ENCODE measurements at places on chromosomes 5 and 9.

DNA sequence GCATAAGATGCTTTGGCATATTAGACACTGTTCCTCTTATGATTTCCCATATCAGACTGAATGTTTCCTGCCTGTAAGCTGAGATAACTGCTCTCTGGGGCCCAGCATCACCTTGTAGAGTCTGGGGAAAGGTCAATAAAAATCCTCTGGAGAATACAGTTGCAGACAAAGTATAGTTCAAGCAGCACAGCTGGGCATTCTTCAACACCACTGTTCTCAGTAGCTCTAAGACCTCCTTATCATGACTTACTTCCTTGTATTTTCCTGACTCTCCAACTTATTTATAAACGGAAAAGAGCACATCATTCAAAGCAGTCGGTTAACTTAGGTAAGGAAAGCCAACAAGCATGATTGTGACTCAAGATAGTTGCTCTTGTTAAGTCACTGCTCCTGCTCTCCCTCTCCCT, 208.7 kb upstream of the RASEF start:
- no peak for DNase-seq

DNA sequence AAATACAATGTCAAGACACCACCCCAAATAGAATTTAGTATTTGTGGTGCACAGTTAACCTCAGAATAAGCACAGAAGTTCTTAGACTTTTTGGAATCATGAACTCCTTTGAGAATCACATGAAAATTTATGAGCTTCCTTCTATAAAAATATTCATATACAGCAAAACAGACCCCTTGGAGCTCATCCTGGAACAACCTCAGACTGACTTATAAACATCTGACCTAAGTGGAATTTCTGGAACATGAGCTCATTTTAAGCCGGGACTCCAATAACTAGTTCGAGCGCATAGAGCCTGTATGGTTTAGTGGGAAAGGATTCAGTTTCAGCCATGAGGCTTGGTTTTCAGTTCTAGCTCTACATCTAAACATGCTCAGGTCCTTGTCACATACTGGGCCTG, 192.3 kb downstream of the DEPDC1B start:
- no peak for DNase-seq

- no peak for DNase-seq
Measured at GRCh38 chr5:77778881-77779438, 2.8 kb upstream of the TBCA start.

GRCh38 chr9:36748322-36748899, 175.7 kb downstream of the MELK start:
- peak; percentile 36 for DNase-seq

DNA sequence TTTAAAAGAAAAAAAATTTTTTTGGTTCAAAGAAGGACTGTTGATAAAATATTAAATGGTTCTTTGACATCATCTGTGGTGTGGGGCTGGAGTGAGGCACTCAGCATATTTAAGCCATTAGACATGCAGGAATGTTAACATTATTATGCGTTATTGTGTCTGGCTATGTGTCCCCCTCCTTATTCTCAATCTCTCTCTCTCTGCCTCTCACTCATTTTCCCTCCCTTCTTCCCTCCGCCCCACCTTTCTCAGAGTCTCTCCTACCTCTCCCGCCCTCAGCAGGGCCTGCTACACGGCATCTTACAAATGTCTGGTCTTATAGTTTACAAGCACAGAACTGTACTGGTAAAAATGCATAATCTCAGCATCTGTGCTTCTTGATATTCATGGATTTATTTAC, 287.8 kb upstream of the TMEM161B start:
- DNase-seq, result no peak

DNA sequence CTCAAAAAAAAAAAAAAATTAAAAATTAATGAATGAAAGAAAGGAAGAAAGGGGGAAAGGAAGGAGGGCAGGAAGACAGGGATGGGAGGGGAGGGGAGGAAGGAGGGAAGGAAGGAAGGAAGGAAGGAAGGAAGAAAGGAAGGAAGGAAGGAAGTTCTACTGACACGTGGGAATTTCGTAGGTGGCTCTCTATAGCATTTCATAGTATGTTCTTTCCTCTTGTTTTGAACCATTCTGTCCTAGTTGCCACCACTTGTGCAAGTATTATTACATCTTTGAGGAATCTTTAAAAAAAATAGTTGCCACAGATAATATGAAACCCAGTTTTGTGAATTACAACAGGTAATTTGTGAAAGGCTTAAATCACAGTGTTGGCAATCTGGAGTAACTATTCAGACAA, 253.8 kb downstream of the BNC2 start:
- DNase-seq, result no peak

GRCh38 chr5:113474100-113474728, 14.0 kb downstream of the MCC start:
- DNase-seq, result no peak

DNA sequence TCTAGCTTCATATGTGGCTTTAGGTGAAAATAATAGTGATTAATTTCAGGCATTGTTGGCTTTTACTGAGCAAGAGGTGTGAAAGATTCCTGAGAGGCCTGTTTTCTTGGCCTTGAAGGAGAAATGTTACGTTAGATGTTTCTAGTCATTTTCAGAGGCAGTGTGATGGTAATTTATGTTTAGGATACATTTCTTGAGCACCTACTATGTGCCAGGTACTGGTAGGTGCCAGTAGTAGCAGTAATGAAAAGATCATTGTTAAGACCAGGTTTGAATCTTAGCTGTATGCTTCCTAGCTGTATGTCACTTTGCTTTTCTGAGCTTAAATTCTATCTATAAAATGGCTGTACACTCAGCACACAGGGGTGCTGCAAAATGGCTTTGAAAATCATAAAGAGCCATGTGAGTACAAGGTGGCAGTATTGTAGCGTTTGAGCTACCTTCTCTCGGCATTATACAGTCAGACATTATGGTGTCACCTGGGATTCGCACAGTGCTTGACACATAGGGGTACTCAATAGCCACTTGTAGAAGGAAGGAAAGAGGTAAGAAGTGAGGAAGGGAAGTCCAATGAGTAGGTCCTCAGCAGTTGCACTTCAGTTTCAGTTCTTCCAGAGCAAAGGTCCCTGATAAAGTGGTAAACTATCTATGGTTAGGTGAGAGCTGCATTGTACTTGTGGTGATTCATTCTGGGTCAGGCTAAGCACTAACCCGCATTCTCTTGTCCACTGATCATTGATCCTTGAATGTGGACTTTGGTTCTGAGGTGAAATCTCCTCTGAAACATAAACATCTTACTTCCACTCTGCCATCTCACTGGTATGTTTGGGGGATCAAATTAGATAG, 166.5 kb upstream of the NR3C1 start:
- DNase-seq, result no peak

DNA sequence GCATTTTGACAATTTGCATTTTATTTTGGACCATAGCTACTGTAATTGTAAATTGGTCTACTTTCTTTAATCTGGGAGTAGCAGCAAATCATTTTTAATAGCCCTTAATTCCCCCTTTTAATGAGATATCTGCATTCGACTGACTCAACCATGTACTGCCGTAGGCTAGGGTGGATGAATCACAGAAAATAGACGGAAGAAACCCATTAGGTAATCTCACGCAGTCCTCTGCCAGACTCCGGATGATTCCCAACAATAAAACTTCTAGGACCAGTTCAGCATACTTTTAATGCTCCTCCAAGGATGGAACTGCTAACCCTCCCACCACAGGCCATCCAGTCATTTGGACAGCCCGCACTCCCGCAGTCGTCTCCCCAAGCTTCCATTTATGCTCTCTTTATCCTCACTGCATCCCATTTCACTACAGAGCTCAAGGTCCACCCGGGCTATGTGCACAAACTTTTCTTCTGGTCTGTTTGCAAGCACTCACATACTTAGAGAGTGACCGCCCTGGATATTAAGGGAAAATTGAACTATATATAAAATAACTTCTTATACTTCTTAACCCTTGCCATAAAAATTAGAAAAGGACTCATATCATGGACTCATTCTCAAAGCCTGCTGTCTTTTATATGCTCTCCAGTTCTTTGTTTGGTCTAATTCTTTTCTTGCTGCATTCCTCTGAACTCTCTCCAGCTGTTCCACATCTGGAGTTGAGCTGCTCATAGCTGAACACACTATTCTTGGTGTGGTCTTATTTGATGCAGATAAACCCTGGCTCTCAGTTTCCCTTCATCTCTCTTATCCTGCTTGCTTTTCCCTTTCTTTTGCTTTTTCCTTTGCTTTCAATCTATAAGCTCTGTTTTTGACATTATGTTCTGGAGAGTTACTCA, 326.6 kb downstream of the ARL15 start:
- DNase-seq, result no peak

DNA sequence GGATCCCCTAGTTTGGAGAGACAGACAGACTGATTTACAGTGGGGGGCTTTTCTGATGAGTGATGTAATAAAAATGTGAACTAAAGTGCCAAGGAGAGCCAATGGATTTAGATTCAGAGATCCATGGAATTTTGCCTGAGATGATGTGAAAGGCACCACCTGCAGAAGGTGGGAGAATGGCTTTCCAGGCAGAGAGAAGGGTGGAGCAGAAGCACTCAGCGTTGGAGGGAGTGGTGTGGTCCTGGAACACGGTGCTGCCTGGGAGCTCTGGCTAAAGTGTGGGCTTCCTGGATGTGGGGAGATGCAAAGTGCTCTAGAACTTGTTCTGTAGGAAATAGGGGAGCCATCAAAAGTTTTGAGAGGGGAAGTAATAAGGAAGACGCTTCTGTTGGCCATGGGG, 57.0 kb downstream of the IQGAP2 start:
- no peak for DNase-seq

- DNase-seq, result no peak
Measured at GRCh38 chr5:81726297-81726696, 24.6 kb downstream of the SSBP2 start.

DNA sequence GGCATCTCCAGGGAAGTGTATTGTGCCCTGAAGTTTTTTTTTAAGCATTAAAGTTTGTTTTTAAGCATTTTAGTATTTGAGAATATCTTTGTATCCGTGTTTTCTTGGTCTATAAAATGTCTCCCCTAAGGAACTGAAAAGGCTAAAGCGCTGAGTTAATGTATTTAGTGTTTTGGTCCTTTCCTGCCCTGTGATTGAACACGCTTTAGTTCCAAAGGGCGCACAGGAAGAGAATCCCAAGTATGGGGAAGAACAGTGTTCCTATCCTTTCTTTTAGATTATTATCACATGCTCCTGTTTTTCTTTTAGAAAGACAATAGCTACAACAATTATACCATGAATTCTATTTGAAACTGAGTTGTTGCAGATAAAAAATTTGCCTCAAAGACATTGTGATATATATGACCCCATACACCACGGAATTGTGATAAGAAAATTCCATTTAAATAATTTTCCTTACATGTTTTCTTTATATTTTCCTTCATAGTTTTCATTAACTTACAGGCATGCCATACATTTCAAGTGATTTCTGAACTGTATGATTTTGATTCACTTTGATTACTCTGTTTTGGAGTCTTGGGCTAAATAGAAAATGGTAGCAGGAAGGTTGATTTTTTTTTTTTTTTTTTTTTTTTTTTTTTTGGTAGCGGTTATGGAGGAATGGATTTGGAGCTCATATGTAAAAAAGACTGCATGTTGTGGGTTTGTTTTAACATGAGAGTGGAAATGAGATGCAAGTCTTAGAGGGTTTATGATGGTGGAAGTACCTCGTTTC, 3.1 kb downstream of the HSPA4 start:
- DNase-seq, result no peak

GRCh38 chr5:36998578-36998977, 122.0 kb downstream of the NIPBL start:
- no peak for DNase-seq

GRCh38 chr9:113139225-113139829, 11.5 kb upstream of the SLC31A2 start:
- no peak for DNase-seq

DNA sequence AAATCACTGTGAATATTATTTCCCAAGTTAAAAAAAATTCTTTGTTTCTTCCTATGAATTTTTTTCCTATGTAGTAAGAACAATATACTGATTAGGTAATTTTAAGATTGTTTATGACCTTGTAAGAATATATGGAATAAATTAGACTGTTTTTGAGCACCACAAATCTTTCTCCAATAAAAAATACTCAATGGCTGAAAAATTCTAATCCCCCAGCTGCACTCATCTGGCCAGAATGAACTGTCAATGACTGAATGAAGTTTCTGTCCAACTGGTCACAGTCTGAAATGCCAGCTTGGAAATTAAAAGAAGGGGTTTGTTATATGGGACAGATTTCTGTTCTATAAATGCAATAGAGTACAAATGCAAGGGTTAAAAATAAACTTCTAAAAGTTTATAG, 569.5 kb upstream of the SEMA6A start:
- no peak for DNase-seq

GRCh38 chr9:76426807-76427419, 32.1 kb upstream of the GCNT1 start:
- DNase-seq, result no peak

DNA sequence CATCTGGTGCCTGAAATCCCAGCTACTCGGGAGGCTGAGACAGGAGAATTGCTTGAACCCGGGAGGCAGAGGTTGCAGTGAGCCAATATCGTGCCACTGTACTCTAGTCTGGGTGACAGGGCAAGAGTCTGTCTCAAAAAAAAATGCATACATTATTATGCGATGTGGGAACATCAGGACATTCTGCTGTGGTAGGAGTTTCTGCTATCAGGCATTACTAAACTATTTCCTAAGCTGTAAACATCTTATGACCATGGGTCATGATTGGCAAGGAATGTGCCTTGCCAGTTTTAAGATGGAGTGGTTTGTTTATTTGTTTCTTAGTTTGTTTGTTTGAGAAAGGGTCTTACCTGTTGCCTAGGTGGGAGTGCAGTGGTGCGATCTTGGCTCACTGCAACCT, 45.1 kb upstream of the FAM120A start:
- no peak for DNase-seq

- DNase-seq, result no peak
Measured at GRCh38 chr9:124281931-124282371, 24.2 kb downstream of the NEK6 start.

- DNase-seq, result no peak
Measured at GRCh38 chr5:107945061-107945460, 274.3 kb upstream of the EFNA5 start.

DNA sequence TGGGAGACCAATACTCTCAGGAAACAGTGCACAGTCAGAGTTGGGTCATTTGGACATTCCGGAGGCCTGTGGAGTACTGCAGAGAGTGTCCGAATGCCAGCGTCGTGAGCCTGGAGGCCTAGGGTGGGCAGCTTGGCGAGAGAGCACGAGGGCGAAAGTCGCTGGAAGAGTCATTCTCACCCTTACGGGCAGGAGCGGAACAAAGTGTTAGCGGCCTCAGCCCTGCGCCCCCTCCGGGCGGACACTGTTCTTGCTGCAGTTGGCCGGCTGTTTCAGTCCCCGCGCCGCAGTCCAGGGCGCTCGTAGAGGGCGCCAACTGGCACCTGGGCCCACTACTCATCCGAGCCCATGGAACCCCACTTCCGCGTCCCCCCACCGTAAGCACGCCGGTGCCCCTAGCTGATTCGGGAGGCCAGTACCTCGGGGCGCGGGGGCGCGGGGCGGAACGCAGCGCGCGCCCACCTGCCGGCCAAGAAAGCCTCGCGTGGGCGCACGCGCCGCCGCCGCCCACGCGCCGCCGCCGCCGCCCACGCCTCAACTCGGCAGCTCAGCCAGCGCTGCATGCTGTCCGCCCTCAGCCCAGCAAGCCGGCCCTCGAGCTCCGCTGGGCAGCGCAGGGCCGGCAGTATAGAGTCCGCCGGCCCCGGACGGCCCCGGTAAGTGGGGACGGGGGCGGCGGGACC, 99.7 kb upstream of the CCL21 start:
- DNase-seq, result no peak

Measured in NB4 (cell line).